ENCODE measurements at places on chromosomes 16 and 17.

DNA sequence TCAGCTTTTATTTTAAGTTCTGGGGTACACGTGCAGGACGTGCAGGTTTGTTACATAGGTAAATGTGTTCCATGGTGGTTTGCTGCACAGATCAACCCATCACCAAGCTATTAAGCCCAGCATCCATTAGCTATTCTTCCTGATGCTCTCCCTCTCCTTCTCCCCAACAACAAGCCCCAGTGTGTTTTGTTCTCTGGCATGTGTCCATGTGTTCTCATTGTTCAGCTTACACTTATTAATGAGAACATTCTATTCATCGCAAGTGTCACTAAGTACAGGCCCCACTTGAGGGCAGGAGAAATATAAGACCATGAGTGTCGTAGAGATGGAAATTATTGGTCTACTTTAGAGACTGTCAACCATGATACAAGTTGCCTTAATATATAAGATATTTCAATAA lies 615.1 kb downstream of the CDH8 start:
- DNase-seq: peak; percentile 2

DNA sequence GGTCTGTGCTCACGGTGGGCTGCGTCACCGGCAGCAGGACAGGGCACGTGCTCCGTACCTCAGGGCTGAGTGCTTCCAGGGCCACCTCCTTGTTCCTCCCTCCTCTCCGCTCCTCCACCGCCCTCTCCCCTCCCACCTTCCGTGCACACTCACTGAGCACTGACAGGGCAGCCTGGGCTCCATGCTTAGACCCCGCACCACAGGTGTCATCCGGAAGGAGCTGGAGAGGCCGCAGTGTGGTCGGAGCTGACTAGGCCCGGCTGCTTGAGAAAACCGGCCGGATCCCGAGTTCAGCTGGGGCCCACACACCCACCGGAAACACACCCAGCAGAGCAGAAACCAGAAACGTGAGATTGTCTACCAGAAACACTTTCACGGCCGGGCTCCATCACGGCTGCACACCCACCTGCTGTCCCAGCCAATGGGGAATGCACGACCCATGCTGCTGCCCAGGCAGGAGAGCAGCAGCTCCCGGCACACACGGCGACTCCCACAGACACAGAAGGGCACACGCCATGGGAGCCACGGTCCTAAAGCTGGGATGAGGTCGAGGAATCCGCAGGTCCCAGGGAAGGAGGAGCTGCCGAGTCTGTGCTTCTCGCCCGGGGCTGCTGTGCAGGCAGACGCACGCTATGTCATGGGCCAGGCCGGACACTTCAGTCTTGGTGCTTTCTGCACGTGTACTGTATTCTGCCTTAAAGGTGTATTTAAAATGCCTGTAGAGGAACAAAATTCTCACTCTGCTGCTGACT lies 55.0 kb upstream of the ZNF469 start:
- no peak for DNase-seq

DNA sequence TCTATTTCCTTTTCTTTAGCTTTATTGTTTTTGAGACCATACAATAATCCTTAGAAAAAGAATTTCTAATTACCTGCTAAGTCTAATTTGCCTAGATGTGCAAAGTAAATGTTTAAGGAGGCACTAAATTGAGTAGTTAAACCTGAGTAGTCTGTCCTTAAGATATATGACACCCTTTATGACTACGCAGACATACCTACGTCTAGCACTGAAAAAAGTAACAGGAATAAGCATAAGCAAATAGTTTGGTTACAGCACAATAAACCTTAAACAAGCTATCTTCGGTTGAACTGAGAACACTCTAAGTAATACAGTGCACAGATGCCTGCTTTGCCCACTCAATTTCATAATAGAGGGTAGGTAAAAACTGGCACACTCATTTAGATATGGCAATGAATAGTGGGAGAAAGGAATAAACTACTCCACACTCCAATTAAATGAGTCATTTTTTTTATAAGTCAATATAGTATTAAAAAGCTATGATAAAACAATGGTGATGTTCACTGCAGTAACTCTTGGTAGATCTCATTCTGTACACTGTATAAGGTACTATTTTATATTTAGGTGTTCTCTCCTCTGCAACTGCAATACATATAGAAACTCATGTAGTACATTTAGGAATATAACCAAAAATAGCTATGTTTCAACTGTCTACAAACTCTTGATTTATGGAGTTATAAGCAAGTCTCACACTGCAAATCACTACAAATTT lies 19.7 kb upstream of the INTS2 start:
- DNase-seq: no peak

DNA sequence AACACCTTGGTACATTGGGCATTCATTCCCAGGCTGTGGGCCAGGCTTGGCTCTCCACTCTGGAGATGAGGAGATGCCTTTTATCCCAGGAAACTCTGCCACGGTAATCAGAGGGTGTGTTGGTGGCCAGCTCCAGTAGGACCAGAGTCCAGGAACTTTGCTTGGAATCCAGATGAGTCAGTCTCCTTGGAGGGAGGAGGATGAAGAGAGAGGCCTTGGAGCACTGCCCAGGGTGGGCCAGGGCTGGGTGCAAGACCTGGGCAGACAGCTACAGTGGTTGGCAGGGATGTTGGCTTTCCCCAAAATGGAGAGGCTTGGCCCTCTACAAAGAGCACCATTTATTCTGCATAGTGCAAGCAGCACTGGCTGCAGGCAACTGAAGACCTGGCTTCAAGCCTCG lies 209.0 kb downstream of the RGS9 start:
- DNase-seq: no peak

GRCh38 chr17:34306466-34306865 lies 12.8 kb upstream of the CCL8 start:
- DNase-seq: no peak

DNA sequence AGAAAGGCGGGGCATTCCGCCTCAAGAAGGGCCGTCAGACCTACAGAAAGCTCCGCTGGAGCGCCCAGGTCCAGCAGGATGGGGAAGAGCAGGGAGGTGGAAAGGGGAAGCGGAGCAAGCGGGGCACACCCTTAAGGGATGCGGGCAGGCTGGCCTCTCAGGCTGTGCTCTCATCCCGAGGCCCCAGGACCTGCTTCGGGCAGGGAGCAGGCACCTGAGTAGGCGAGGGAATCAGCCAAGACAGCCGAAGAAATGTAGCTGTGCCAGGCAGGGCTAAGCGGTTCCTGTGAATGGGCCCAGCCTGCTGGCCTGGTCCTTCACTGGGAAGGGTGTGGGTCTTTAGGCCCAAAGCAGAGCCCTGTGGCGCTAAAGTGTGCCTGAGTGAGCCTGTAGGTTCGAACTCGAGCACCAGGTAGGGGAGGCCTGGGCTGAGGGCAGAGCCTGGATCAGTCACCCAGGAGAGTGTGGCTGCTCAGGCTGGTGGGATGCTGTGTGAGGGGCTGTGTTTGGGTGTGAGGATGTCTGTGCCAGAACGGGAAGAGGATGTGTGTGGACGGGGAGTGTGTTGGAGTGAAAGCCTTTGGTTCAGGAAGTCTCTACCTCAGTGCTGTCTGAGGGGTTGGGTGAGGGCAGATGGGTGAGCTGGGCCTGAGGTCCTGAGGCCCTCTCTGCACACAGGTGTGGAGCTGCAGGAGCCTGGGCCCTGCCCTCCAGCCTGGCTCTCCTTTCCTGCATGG lies 3.3 kb downstream of the TBX4 start:
- no peak for DNase-seq

DNA sequence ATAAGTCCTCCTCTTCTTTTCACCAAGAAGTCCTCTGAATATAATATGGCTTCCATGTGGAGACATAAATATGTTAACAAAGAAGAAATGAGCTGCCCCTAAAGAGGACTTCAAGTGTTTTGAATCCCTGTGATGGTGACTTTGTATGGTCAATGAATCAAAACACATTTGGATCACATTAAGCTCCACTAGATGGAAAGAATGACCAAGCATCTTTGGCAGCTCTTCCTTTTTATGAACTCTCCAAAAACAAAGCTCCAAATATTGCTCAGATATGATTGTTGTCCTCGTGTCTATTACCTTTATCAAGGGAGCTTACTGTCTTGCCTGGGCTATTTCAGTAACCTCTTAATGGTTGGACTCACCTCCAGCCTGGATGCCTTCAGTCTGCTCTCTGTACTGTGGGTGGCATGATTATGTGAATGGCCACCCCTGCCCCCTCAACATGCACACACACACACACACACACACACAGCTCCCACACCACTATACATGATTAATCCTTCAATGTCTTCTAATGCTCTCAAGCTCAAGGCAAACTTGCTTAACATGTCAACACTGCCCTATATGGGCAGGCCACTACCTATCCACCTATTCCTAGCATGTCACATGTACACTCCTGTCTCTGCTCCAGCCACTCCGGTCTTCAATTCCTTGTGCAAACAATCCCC lies 346.6 kb upstream of the SALL1 start:
- DNase-seq: no peak

DNA sequence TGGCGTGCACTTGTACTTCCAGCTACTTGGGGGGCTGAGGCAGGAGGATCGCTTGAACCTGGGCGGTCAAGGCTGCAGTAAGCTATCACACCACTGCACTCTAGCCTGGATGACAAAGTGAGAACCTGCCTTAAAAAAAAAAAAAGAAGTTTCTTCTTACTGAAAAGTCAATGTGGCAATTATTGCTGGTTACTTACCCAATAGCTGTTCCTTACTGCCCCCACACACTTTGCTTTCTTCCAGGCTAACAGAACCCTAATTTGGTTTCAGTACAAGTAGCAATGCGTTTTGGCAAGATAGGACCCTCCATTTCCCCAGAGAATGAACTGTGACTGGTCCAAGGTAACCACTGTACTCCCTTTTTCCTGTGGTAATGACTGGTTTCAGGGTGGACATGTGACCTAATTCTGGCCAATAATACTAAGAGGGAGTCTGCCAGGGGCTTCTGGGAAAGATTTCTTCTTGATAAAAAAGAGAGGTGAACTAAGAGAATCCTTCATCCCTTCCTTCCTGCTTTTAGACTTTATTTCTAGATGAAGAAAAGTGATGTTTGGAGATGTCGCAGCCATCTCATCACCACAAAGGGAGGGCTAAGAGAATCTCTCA lies 58.8 kb upstream of the MSI2 start:
- no peak for DNase-seq

DNA sequence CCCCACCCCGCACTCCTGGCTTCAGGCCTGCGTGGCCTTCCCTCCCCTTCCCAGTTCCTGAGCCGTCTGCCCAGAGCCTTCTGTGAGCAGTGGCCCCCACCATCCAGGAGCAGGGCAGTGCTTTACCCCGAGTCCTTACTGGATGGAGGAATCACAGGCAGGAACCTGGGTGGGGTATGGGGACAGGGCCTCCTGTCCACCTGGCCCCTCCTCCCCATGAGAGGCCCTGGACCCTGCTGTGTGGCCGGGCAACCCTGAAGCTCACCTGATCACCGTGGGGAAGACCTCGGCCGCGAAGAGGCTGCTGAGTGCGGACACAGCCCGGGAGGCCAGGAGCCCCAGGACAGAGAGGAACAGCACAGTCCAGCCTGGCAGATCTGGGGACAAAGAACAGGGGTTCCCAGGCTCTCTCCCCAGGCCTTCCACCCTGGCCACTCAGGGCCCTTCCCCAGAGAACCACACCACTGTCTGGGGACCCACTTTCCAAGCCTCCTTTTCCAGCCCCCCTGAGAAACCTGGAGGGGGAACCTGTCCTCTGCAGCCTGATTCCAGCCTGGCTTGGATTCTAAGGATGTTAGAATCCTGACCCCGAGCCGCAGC lies 3.2 kb downstream of the SLC22A31 start:
- DNase-seq: no peak
